ENCODE measurements at places on chromosomes 12 and 14.

GRCh38 chr12:29226616-29227015 is 77.5 kb downstream of the FAR2 start:
- no peak overlapping the region for H3K27ac ChIP-seq
- H3K4me3 ChIP-seq, result no peak overlapping the region
- H3K4me1 ChIP-seq, result no peaks in the 10 kb centered on the region

GRCh38 chr12:92938018-92938417 is 8.9 kb upstream of the EEA1 start:
- H3K4me1 ChIP-seq, result no peaks in the 10 kb centered on the region
- no peak for DNase-seq
- no peak overlapping the region for H3K4me3 ChIP-seq
- H3K27ac ChIP-seq, result no peak overlapping the region
- no peaks in the 10 kb centered on the region for H3K36me3 ChIP-seq
- no peaks in the 10 kb centered on the region for H3K27me3 ChIP-seq

DNA sequence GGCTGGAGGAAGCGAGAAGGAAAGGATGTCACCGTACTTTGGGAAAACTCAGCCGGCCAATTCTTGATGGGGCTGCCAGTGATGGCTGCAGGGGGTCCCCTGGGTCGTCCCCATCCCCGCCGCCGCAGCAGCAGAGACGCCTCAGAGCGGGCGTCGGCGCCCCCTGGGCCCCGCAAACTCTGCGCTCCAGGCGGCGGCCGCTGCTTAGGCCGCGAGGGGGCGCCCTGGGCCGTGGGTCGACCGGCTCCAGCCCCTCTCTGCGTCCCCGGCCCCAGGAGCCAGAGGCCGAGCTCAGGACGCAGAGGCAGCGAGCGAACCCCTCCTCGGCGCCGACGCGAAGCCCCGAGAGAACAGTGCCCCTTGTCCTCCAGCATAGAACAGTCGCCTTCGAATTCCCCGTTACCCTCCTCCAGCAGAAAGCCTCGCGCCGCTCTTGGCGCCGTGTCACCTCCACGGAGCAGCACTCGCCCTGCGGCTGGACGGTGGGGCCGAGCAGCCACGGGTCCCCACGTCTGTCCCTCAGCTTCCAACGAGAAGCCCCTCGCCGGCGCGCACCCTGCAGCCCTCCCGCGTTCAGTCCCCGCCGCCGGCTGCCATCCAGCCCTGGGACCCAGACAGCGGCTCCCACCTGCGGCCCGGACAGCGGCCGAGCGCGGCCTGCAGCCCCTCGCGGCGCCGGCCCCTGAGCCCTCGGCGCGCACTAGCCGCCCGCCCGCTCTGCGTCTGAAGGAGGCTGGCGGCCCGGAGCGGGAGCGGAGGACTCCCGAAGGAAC is 106.6 kb downstream of the PRICKLE1 start:
- DNase-seq, result peak; percentile 39
- H3K27ac ChIP-seq, result no peak overlapping the region
- H3K4me1 ChIP-seq, result peaks cover 14% of the 10 kb centered on the region
- peaks cover 23% of the 10 kb centered on the region for H3K27me3 ChIP-seq
- H3K36me3 ChIP-seq, result no peaks in the 10 kb centered on the region
- peak overlapping the region; percentile 60 for H3K4me3 ChIP-seq

DNA sequence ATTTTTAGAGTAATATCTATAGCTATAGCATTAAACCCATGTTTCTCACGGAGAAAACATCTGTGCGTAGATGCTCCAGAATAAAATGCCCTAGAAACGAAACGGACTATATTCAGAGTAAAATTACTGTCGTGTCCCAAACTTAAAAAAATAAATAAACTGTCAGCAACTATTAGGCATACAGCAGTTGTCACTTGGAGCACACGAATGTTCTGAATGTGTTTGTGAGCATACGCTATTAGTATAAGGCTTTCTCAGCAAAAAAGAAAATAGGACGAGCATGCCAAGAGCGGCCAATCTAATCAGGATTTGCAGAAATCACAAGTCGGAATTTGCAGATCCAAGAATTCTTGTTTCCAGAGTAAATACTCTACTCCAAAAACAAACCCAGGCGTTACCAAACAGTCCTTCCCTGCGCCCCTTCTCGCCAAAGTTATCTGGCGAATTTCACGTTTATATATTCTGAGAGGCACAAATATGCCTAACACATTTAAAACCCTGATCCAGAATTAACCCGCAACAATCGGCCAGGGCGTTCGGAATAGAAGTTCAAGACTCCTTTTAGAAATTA is 836 bp downstream of the PTPN21 start:
- H3K27ac ChIP-seq, result no peak overlapping the region
- H3K4me3 ChIP-seq, result no peak overlapping the region
- no peaks in the 10 kb centered on the region for H3K36me3 ChIP-seq
- no peak for DNase-seq
- peaks cover 25% of the 10 kb centered on the region for H3K4me1 ChIP-seq
- peaks cover 58% of the 10 kb centered on the region for H3K27me3 ChIP-seq

GRCh38 chr12:4259099-4259498 is 14.5 kb upstream of the CCND2 start:
- no peak overlapping the region for H3K27ac ChIP-seq
- no peaks in the 10 kb centered on the region for H3K27me3 ChIP-seq
- H3K4me3 ChIP-seq, result no peak overlapping the region
- no peaks in the 10 kb centered on the region for H3K4me1 ChIP-seq

DNA sequence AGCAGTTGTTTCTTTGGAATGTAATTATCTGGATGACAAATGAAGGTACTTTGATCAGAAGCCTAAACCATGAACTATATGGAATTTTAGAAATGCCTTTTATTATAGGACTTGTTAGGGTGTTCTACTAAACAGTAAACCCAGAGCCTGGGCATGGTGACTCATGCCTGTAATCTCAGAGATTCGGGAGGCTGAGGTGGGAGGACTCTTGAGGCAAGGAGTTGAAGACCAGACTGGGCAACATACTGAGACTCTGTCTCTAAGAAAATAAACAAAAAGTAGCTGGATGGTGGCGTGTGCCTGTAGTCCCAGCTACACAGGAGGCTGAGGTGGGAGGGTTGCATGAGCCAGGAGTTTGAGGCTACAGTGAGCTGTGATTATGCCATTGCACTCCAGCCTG is 23.9 kb downstream of the PALS1 start:
- H3K27me3 ChIP-seq, result no peaks in the 10 kb centered on the region
- no peak overlapping the region for H3K4me3 ChIP-seq
- DNase-seq, result no peak

GRCh38 chr12:69055706-69056105 is 122.7 kb upstream of the CPM start:
- no peaks in the 10 kb centered on the region for H3K4me1 ChIP-seq
- no peak overlapping the region for H3K27ac ChIP-seq
- DNase-seq, result no peak
- no peak overlapping the region for H3K4me3 ChIP-seq
- no peaks in the 10 kb centered on the region for H3K36me3 ChIP-seq

- DNase-seq, result no peak
- no peak overlapping the region for H3K4me3 ChIP-seq
- H3K27me3 ChIP-seq, result no peaks in the 10 kb centered on the region
- no peaks in the 10 kb centered on the region for H3K4me1 ChIP-seq
- no peak overlapping the region for H3K27ac ChIP-seq
These were observed 296.9 kb downstream of the NUAK1 start for GRCh38 chr12:105841840-105842239.

DNA sequence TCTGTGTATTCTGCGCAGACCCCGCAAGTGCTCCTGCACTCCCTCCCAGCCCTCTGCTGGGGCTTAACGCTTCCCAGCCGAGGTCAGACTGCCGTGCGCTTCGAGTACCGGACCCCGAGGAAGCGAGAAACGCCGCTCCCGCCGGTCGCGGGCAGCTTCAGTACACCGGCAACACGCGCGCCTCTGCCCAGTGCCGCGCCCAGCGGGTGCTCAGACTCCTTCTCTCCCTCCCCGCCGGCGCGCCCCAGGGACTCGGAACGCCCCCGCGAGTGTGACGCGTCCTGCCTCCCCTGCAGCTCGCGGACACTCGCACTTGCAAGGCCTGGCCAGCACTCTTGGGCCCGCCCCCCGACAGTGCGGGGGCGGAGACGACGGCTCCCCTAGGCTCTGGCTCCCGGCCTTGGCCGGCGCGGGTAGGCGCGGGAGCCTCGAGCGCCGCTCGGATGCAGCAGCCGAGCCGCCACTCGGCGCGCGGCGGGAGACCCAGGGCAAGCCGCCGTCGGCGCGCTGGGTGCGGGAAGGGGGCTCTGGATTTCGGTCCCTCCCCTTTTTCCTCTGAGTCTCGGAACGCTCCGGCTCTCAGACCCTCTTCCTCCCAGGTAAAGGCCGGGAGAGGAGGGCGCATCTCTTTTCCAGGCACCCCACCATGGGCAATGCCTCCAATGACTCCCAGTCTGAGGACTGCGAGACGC is at the start of gene PTGER2:
TSS of gene PTGER2 (plus strand) at position 410 of the 692 bp plus-strand sequence. CDS start at position 647, 237 bp downstream.
- peaks cover 44% of the 10 kb centered on the region for H3K4me1 ChIP-seq
- DNase-seq, result peak; percentile 81
- no peaks in the 10 kb centered on the region for H3K27me3 ChIP-seq
- peak within 1 kb of the TSS; percentile 86 for H3K4me3 ChIP-seq
- H3K36me3 ChIP-seq, result no peaks in the 10 kb centered on the region
- peak within 1 kb of the TSS; percentile 78 for H3K27ac ChIP-seq

DNA sequence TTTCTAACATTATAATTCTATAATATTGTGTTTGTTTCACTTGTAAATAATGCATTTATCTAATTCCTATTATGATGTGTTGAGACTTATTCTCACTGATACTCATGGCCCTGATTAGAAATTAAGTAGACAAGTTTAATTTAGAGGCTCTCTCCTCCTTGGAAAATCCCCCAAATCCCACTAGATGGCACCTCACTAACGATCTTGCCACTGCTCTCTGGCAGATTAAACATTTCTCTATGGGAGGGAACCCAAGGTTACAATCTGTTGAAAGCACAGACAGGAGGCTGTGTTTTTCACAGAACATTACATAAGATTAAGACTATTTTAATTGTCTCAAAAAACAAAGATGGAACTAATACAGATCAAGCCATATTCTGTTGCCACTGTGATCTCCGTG is 318.7 kb downstream of the LRFN5 start:
- H3K27me3 ChIP-seq, result no peaks in the 10 kb centered on the region
- H3K27ac ChIP-seq, result no peak overlapping the region
- H3K36me3 ChIP-seq, result no peaks in the 10 kb centered on the region

GRCh38 chr12:92503029-92503931 is 199.5 kb upstream of the PLEKHG7 start:
- peak overlapping the region; percentile 10 for H3K27ac ChIP-seq
- no peaks in the 10 kb centered on the region for H3K36me3 ChIP-seq
- H3K27me3 ChIP-seq, result no peaks in the 10 kb centered on the region
- peaks cover 12% of the 10 kb centered on the region for H3K4me1 ChIP-seq
- H3K4me3 ChIP-seq, result no peak overlapping the region

DNA sequence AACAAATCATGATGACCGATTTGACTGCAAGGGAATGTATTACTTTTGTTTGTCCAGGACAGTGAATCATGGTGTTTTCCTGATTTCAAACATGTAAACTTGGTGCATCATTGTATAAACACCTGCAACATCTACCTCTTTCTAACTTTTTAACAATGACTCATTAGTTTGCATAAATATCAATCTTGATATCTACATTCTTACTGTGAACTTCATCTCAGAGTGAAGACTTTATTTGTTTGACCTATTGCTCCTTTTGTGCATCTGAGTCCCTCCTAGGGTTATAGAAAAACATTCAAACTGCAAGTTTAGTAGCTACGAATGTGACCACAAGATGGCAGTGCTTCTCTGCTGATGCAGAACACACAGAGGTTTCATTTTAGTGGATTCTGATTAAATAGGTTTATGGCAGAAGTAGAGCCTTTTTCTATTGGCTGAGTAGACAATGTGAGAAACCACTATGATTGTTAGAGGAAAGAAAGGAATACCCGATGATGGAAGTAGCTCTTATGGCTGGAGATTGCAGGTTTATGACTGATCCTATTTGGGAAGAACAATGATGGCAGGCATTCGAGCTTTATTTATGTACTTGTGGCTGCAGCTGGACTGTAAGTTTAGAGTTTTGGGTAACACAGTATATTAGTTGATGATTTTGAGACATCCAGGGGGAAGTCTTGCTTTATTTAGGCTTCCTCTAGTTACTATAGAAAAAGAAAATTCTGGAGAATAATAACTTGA is 244.2 kb upstream of the OR4E1 start:
- peak; percentile 86 for DNase-seq
- H3K4me3 ChIP-seq, result no peak overlapping the region
- peak overlapping the region; percentile 44 for H3K27ac ChIP-seq

DNA sequence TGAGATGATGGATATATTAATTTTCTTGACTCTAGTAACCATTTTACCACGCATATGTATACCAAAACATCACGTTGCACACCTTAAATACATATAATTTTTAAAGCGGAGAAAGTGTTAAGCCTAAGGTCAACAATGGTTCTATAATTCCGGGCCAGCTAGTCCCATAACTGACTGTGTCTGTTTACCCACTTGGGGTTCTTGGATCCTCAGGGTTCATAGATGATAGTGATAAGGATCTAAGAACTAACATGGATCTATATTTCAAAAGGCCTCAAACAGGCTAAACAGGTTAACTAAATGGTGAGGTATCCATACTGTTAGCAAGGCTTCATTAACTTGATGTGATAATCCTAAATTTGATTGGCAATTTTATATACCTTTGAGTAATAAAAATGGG is 9.8 kb downstream of the SLC38A1 start:
- H3K4me3 ChIP-seq, result no peak overlapping the region
- peaks cover 15% of the 10 kb centered on the region for H3K36me3 ChIP-seq
- H3K4me1 ChIP-seq, result peaks cover 44% of the 10 kb centered on the region
- no peak overlapping the region for H3K27ac ChIP-seq
- no peaks in the 10 kb centered on the region for H3K27me3 ChIP-seq

- H3K4me1 ChIP-seq, result no peaks in the 10 kb centered on the region
- H3K36me3 ChIP-seq, result no peaks in the 10 kb centered on the region
- no peak within 1 kb of the TSS for H3K27ac ChIP-seq
- DNase-seq, result no peak
- H3K27me3 ChIP-seq, result peaks cover 3% of the 10 kb centered on the region
- H3K4me3 ChIP-seq, result no peak within 1 kb of the TSS
These were observed at the start of gene LRRC74A for GRCh38 chr14:76826122-76826521. TSS of gene LRRC74A (plus strand) at chr14:76826408. CDS start at chr14:76826698, 290 bp downstream.

GRCh38 chr12:127271776-127272175 is 995.2 kb upstream of the TMEM132C start:
- H3K36me3 ChIP-seq, result no peaks in the 10 kb centered on the region
- no peak for DNase-seq
- H3K27me3 ChIP-seq, result no peaks in the 10 kb centered on the region
- no peak overlapping the region for H3K27ac ChIP-seq
- H3K4me3 ChIP-seq, result no peak overlapping the region
- no peaks in the 10 kb centered on the region for H3K4me1 ChIP-seq

- H3K36me3 ChIP-seq, result no peaks in the 10 kb centered on the region
- DNase-seq, result peak; percentile 23
- H3K4me1 ChIP-seq, result peaks cover 21% of the 10 kb centered on the region
- H3K4me3 ChIP-seq, result no peak overlapping the region
These were observed 20.4 kb upstream of the ATP5MC2 start for GRCh38 chr12:53696285-53696654.

- H3K4me1 ChIP-seq, result no peaks in the 10 kb centered on the region
- DNase-seq, result no peak
- H3K4me3 ChIP-seq, result no peak overlapping the region
These were observed 124.9 kb downstream of the BCAT1 start for GRCh38 chr12:24823808-24824515.

- no peaks in the 10 kb centered on the region for H3K4me1 ChIP-seq
- no peak overlapping the region for H3K4me3 ChIP-seq
- no peak for DNase-seq
These were observed 9.7 kb downstream of the TBC1D15 start for GRCh38 chr12:71849109-71849851.
